AG08395 (cell line): ENCODE measurements at places on chromosomes 6 and 20.

DNA sequence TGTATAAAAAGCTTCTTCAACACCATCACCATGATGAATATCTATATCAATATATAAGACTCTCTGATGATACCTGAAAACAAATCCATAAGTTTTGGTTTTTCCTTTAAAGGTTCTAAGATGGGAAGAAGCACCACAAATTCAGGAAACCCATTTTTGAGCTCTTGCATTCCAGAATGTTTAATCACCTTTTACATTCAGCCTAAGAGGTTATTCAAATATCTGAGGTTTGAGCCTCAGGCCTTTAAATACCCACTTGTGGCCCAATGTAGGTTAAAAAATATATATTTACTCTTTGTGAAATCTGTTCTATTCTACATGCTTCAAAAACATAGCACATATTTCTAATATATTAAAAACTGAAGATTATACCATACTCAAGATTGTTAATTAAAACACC lies 17.6 kb downstream of the HDAC2 start:
- DNase-seq = peak; percentile 22

GRCh38 chr6:47376930-47377329 lies 67.2 kb upstream of the TNFRSF21 start:
- DNase-seq = no peak

- DNase-seq = no peak
These were observed 113.8 kb downstream of the JPH2 start for GRCh38 chr20:44073011-44073674.

DNA sequence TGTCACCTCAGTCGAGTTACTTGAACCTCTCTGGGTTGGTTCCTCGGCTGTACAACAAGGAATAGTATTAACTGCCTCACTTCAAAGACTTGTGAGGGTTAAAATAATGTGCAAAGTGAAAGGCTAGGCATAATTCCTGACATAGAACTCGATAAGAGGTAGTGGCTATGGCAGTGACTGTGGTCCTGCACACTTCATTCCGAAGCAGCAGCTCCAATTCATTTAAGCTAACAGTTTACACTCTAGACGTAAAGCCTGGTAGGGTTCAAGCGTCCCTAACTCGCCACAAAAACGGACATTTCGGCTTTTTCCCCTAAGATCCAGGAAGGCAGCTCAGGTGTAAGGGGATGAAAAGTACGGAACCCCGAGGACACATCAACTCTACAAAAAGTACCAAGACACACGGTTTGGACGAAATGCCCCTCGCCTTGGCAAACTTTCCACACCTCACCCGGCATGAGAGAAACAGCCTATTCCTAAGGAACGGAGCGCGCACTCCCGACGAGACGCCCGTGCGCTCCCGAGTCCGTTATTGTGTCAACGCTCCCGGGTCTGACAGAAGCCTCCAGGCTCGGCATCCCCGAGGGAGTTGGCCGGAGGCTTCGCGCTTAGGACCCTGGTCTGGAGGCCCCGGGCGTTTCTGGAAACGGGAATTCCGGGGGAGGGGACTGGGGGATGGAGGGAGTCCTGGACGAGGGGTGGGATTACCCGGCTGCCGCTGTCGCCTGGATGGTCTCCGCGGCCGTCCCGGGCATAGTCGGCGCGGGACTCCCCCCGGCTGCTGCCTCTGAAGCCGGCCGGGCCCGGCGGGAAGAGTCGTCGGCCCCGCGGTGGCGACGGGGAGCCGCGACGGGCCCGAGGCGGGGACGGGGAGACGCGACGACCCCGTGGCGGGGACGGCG lies 937 bp downstream of the ZNF318 start:
- peak; percentile 37 for DNase-seq
